ENCODE measurements at places on chromosomes 5 and 9. TPM values are rescaled to one million over a fixed set of nuclear protein-coding genes. Genes with fewer than 3 reads are reported as not detected.

- H3K4me3 ChIP-seq: no peak overlapping the region
- DNase-seq: no peak
- no peaks in the 10 kb centered on the region for H3K36me3 ChIP-seq
- H3K27ac ChIP-seq: no peak overlapping the region
Observed at GRCh38 chr5:136674178-136674577, 308.8 kb upstream of the TRPC7 start.

The HSD17B3 gene
- 1.8 TPM for total RNA-seq

GRCh38 chr5:178640331-178641045 is 13.6 kb upstream of the CLK4 start:
- no peaks in the 10 kb centered on the region for H3K27me3 ChIP-seq
- H3K4me3 ChIP-seq: no peak overlapping the region
- no peaks in the 10 kb centered on the region for H3K4me1 ChIP-seq
- H3K36me3 ChIP-seq: no peaks in the 10 kb centered on the region
- no peak for DNase-seq

DNA sequence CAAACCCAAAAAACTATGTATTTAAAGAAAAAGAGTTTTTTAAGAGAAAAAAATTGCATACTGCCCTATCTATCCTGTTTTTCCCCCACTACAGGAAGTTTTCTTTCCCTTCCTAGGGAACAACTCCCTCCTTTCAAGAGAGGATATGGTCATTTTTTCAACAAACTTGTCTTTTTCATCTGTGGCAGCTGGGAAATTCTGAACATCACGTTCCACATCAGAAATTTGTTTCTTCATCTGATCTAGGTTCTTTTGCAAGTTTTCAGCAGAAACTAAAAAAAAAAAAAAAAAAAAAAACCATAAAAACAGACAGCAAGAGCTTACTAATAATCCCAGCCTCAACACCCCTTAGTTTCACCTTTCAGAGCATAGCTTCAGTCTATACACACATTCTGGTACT is 38.5 kb downstream of the PCDHGC5 start:
- no peak overlapping the region for H3K27ac ChIP-seq
- H3K36me3 ChIP-seq: peaks cover 84% of the 10 kb centered on the region
- DNase-seq: no peak
- no peaks in the 10 kb centered on the region for H3K27me3 ChIP-seq
- no peak overlapping the region for H3K4me3 ChIP-seq

DNA sequence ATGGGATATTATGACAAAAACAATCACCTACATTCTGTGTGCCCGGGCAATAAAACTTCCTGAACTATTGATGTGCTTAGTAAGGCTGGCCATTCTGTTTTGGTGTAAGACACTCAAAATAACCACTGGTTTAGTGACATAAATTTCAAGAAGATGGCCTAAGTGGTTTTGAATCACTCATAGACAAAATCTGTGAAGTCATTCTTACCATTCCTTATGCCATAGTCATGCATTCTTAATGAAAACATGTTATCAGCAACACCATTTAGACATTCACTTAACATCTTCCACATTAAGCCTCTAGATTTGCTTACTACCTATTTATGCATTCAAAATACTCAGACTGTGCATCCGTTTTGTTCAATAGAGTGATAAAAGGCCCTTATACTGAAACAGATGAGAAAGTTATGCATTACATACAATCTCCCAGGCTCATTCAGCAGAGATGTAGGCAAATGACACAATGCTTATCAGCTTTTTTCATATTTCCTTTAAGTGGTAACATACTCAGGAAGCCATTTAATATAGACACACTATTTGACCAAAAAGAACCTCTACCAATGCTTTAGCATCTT is 848.8 kb upstream of the DMAC1 start:
- H3K4me3 ChIP-seq: no peak overlapping the region
- no peaks in the 10 kb centered on the region for H3K4me1 ChIP-seq
- no peaks in the 10 kb centered on the region for H3K27me3 ChIP-seq
- no peak overlapping the region for H3K27ac ChIP-seq
- H3K36me3 ChIP-seq: no peaks in the 10 kb centered on the region

The BDP1 gene
- 47.9 TPM for total RNA-seq

The TAF1L gene
- 0.06 TPM for total RNA-seq

The EIF4E1B gene
- total RNA-seq: not detected

The DHFR gene
- total RNA-seq: 18.5 TPM

GRCh38 chr5:8577792-8578191 is 708.8 kb downstream of the MTRR start:
- no peaks in the 10 kb centered on the region for H3K27me3 ChIP-seq
- DNase-seq: no peak
- no peak overlapping the region for H3K27ac ChIP-seq
- no peaks in the 10 kb centered on the region for H3K36me3 ChIP-seq

GRCh38 chr5:35859101-35859661 is 2.5 kb downstream of the IL7R start:
- peak overlapping the region; percentile 85 for H3K4me3 ChIP-seq
- H3K27me3 ChIP-seq: no peaks in the 10 kb centered on the region
- DNase-seq: peak; percentile 73
- peaks cover 56% of the 10 kb centered on the region for H3K4me1 ChIP-seq
- H3K27ac ChIP-seq: peak overlapping the region; percentile 97

DNA sequence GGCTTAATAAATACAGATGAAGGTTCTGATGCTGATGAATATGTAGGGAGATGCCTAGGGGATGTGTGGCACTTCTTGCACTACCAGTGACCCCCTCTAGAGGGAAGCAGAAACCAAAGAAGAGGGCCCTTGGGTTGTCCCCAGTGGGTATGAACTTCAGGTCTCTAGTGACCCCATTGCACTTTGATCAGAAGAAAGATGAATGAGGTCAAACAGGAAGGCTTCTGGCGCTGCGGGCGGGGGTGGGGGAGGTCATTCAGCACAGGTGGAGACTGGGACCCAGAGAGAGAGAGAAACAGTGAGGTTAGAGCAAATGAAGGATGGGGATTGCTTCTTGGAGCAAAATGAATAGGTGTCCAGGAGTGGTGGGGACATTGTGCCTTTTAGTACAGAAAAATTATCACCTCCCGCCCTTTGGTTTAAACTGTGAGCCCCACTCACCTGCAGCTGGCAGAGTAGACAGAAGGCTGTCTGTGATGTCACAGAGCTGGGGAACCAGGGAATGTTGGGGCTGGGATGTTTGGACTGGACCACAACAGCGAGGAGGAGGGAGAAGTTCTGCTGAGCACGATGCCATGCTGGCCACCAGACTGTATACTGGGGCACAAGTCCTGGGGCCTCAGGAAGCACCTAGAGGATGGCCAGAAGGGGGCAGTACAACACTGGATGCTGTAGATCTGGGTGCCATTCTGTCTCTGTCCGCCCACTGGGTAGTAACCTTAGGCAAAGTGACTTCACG is at the start of gene TEX48:
TEX48 (minus strand) TSS at position 599 of the 739 bp plus-strand sequence. CDS start 10,469 bp downstream, outside the sequence.
- DNase-seq: peak; percentile 81
- H3K36me3 ChIP-seq: no peaks in the 10 kb centered on the region
- peaks cover 22% of the 10 kb centered on the region for H3K4me1 ChIP-seq
- peak within 1 kb of the TSS; percentile 11 for H3K4me3 ChIP-seq

The IRX2 gene
- not detected for total RNA-seq

The SPAAR gene
- total RNA-seq: not detected

The TMOD1 gene
- total RNA-seq: 2.6 TPM

DNA sequence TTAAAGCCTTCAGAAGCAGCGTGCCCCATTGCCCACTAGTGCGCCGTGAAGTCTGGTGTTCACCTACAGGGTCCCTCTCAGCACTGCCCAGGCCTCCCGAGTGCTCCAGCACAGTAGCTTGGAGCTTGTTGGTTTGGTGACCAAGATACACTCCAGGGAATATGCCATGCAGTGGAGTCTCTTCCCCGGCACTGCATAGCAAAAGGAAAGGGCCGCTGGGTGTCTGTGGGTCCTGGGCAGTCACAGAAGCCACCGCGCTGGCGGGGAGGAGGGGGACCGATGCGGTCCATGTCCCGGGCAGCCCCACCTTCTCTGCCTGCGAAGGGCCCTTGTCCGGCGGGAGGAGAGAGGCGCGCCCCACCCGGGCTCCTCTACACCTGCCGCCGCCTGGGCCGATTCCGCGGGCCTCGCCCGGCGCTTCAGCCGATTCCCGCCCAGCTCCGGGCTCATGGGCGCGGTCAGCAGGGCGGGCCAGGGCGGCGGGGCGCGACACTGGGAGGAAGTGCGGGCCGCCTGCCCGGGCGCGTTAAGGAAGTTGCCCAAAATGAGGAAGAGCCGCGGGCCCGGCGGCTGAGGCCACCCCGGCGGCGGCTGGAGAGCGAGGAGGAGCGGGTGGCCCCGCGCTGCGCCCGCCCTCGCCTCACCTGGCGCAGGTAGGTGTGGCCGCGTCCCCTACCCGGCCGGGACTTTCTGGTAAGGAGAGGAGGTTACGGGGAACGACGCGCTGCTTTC is at the start of gene SYK:
SYK (plus strand) TSS at position 579 of the 732 bp plus-strand sequence. CDS start 42,080 bp downstream, outside the sequence.
- no peaks in the 10 kb centered on the region for H3K36me3 ChIP-seq
- peaks cover 5% of the 10 kb centered on the region for H3K27me3 ChIP-seq
- no peak within 1 kb of the TSS for H3K27ac ChIP-seq

The RNF180 gene
- not detected for total RNA-seq

GRCh38 chr9:123725389-123725788 is 204.5 kb downstream of the DENND1A start:
- H3K36me3 ChIP-seq: no peaks in the 10 kb centered on the region
- no peak for DNase-seq
- no peaks in the 10 kb centered on the region for H3K27me3 ChIP-seq
- no peak overlapping the region for H3K27ac ChIP-seq
- no peaks in the 10 kb centered on the region for H3K4me1 ChIP-seq

- DNase-seq: peak; percentile 29
- H3K36me3 ChIP-seq: no peaks in the 10 kb centered on the region
- H3K27ac ChIP-seq: no peak overlapping the region
- H3K4me1 ChIP-seq: no peaks in the 10 kb centered on the region
- no peak overlapping the region for H3K4me3 ChIP-seq
Observed at GRCh38 chr5:80346055-80346454, 26.3 kb downstream of the SPZ1 start.

- DNase-seq: no peak
- H3K27ac ChIP-seq: no peak overlapping the region
- no peak overlapping the region for H3K4me3 ChIP-seq
- no peaks in the 10 kb centered on the region for H3K36me3 ChIP-seq
- peaks cover 27% of the 10 kb centered on the region for H3K4me1 ChIP-seq
Observed at GRCh38 chr5:52738095-52738506, 49.6 kb upstream of the ITGA1 start.

GRCh38 chr5:14204785-14205321 is 61.7 kb downstream of the TRIO start:
- H3K27me3 ChIP-seq: no peaks in the 10 kb centered on the region
- H3K36me3 ChIP-seq: no peaks in the 10 kb centered on the region
- H3K4me3 ChIP-seq: no peak overlapping the region
- H3K27ac ChIP-seq: no peak overlapping the region

DNA sequence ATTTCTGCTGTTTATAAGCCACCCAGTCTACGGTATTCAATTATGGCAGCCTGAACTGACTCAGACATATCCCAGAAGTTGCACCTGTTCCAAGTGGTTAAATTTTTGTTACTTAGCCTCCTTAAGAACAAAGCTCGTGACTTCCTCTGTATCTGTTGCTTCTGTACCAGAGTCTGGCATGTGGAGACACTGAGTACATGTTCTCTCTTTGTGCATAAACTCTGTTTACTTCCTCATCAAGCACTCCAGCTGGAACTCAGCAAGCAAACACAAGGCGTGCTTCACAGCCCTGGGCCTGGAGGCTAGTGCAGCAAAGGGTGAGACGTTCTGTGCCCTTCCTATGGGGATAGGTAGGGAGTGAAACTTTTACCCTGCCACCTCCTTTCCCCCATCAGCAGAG is 19.0 kb downstream of the C9orf152 start:
- H3K27me3 ChIP-seq: no peaks in the 10 kb centered on the region
- no peak for DNase-seq
- no peak overlapping the region for H3K27ac ChIP-seq
- H3K4me3 ChIP-seq: no peak overlapping the region

DNA sequence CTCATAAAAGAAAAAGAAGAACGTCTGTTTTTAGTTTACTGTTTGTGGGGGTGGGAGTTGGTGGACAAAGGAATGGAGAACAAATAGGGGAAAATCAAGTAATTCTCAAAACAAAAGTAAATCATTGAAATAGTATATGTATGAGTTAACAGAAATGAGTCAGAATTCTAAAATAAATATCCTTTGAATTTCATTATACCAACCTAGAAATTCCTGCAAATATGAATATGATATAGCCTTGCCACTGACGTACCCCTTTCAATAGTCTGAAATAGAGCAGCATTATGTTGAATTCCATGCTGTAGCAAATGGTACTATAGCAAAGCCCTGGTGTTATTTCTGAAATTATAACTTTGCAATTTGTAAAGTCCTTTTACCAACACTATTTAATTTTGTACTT is 29.6 kb upstream of the DTWD2 start:
- no peak for DNase-seq
- H3K4me3 ChIP-seq: no peak overlapping the region
- no peaks in the 10 kb centered on the region for H3K27me3 ChIP-seq
- H3K27ac ChIP-seq: no peak overlapping the region

- DNase-seq: no peak
- H3K27ac ChIP-seq: peak overlapping the region; percentile 73
- no peaks in the 10 kb centered on the region for H3K36me3 ChIP-seq
- no peaks in the 10 kb centered on the region for H3K27me3 ChIP-seq
- H3K4me1 ChIP-seq: peaks cover 36% of the 10 kb centered on the region
Observed at GRCh38 chr9:4983601-4984165, 1.4 kb upstream of the JAK2 start.

The PNPLA7 gene
- 15.7 TPM for total RNA-seq
